NCI-H460 (cell line): ENCODE measurements at places on chromosomes 5 and 9.

GRCh38 chr9:2072752-2073405 lies 57.7 kb downstream of the SMARCA2 start:
- DNase-seq: no peak

DNA sequence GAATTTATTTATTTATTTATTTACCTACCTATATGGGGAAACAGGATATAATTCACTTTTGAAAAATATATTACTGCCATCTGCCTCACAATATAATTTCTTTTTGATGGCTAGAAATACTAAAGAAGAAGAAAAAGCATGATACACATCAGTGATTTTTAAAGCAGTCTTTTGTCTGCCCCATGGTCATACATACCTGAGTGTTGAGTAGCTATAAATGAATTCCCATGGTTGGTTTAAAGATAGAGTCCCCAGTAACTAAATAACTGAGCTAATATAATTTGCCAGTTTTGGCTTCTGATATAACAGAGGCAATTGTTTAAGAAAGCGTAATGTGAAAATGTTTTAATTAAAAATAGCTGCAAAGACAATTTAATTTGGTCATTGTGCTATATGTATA lies 447.8 kb downstream of the PDE4D start:
- no peak for DNase-seq

- no peak for DNase-seq
Observed at GRCh38 chr9:95005278-95006143, 279.0 kb downstream of the AOPEP start.

DNA sequence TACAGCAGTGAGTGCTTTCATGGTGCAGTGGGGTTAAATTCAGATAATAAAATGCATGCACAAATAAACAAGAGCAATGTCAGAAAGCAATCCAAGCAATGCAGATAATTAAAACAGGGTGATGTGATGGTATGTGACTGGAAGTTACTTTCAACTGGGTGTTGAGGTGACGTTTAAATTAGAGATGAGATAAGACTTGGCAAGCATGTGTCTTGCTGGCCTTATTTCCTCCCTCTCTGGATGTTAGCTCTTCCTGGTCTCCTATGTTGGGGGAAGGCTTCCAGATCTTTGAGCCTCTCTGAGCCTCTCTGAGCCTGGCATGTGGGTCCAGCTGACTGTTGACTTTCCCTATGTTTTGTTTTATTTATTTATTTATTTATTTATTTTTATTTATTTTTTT lies 54.4 kb downstream of the DOCK2 start:
- DNase-seq: no peak

DNA sequence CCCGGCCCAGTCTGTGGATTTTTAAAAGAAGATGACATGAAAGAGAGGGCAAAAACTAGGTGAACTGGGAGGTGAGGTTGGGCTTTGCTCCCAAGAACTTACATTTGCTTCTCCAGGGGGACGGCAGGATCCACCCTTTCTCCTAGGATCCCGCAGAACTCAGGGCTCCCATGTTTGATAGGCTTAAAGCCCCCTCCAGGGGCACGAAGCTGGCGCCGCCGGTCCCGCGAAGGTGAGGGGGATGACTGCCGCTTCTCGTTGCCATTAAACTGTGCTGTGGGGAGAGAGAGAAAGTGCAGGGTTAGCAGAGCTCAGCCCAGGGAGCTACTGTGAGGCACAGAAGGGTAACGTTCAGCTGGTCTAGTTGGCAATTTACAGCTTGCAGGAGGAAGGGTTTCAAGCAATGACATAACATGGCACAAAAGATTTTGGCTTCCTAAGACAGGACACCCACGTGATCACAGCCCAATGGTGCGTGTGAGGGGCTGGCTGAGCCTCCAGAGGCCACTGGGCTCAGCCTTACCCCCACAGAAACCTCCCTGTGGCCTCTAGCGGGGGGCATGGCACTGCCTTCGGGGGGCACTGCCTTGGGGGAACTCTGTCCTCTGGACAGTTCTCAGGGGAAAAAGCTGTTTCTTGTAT lies 52.0 kb upstream of the SLC25A51 start:
- DNase-seq: no peak
